Umbilical cord (tissue), 2 donors: ENCODE measurements at places on chromosomes 11 and 22.

DNA sequence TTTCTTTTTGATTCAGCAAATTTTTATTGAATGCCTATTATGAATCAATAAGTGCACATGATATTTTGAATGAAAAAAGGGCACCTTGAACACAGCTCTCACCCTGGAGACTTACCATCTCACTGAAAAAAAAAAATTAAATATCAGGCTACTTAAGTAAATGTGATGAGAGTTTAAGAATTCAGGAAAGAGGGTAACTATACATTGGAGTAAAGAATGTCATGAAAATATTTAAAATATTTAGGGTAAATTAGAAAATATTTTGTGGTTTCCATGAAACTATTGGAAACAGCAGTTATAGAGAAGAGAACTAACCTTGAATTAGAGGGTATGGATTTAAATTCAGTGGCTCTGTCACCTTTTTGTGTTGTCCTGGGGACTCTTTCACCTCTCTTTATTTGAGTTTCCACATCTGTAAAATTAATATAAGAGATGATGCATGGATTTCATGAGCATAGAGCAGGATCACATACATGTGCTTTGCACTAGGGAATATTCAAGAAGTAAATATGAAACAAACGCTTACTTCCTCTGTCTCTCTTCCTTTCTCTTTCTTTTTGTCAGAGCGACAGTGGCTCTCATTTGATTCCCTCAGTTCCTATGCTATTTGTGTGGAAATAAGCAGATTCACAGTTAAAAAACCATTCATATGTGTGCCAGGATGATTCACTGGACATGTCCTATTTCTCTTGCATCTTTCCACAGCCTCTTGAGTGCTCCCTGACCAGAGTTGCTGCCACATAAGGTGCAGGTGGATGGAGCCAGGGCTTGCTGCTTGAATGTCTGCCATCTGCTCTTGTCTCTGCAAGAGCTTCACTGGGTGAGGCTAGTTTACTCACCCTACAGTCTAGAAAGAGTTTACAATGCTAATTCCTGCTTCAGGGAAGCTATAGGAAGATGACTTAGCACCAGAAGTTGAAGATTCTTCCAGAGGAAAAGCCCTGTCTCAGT, 533.1 kb downstream of the ETS1 start:
- peak; percentile 5 for DNase-seq

DNA sequence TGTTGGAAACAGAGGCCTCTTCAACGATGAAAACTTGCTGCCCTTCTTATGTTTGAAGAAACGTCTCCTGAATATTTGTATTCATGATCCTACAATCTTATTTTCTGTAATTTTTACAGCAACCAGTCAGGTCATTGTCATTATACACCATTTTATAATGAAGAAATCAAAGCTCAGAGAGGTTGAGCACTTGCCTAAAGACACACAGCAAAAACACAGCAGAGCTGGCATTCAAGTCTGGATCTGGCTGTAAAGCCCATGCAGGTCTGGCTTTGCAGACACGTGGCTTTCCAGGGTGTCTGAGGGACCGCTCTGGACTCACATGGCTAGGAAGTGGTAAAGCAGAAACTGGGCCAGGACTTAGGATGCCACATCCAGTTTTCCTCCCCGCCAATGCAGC, 15.8 kb upstream of the ALX4 start:
- no peak for DNase-seq

DNA sequence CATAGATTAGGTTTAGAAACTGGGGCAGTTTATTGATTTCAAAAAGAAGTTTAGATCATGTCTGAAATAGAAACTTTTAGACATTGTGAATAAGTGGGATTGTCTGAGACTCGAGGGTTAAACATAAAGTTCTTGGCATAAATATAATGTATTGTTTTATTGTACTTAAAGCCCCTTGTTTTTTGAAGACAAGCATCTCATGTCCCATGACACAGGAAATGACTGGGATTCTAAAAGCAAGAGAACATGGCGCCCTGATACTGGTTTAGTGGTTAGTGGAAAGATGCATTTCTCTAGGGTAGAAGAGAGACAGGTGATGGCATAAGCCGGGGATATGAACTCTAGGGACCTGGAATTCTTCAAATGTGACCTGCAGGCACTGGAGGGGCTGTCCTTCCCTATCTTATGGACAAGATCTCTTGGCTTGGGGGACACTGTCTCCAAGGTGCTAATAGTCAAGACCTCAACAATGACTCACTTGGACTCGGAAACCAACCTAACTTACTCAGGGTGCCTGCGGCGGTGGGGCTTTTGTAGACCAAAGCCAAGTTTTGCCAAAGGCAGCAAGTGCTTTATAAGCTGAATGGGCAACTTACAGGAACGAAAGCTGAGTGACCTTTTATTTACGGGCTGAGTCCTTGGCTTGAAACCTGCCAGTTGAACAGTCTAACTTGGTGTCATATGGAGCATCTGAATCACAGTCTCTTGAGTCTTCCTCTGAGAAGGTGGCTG, 48.2 kb downstream of the UBASH3B start:
- no peak for DNase-seq

DNA sequence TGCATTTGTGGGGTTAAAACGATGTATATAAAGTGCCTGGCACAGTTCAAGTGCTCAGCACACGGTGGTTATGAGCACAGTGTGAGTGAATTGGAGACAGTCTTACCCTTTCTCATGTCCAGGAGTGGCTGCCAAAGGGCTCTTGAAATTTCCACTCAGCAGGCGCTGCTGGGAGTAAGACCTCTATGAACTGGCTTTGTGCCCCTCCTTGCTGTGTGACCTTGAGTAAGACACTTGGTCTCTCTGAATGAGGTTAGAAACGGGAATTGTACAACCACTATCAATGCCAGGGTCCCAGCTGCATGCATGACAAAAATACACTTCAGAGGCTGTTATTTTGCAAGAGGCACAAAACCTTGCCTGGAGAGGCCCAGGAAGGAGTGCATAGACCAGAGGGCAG, 86.6 kb downstream of the TSPAN18 start:
- DNase-seq, result no peak

- DNase-seq, result no peak
Observed at GRCh38 chr22:50289942-50290630, 17.4 kb downstream of the PLXNB2 start.
